ENCODE measurements at places on chromosomes 7 and 10.

GRCh38 chr10:75613685-75614504 lies 182.5 kb downstream of the LRMDA start:
- DNase-seq: no peak

DNA sequence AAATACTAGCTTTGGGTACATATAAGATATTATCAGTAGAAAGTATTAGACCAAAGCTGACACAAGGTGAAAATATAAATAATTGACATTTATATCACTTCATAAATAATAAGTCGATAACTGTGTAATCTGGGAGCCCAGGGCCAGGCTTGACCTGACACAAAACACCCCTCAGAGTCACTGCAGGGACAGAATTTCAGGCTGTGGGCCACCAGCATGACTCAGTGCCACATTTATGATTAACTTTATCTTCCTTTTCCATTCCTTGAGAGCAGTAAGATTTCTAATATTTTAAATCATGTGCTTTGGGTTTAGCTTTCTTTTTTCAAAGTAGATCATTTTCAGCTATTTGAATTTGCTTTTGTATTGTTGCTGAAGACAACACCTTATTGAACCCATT lies 102.9 kb upstream of the NFE2L3 start:
- DNase-seq: no peak

DNA sequence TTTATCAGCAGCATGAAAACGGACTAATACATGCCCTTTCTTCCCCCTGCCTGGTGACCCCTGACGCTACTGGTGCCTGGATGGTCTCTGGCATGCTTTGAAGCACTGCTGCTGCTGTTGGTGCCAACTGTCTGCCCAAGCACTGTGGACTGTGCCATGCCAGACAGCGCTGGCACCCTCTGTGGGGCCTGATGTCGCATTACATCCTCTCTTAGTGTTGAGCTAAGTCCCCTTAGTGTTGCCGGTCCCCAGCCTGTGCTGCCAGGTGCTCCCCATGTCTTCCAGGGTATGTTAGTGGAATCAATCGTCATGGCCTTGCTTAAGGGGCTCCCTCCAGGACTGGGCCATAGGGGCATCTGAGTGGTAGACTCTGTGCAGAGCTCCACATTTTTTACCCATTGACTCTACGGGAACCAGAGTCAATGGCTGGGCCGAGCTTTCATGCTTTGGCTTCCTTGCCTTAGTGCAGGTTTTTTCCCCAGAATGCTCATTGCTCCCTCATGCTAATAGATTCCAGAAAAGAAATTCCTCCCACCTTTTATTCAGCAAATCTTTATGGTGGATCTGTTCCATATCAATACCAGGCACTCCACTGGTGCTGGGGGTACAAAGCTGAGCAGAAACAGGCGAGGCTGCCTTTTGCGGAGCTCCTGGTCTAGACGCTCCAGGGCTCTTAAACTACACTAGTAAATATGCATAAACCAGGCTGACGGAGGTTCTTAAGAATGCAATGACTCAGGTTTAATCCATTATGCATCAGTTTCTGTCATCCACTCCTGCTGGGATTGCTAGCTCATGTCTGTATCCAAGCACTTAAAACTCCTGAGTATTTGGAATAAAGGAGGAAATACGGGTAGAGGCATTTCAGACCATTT lies 21.8 kb upstream of the MRC1 start:
- no peak for DNase-seq

- DNase-seq: no peak
Observed at GRCh38 chr10:52479567-52479966, 165.5 kb downstream of the DKK1 start.

- DNase-seq: no peak
Observed at GRCh38 chr7:50292763-50293162, 11.8 kb upstream of the IKZF1 start.

DNA sequence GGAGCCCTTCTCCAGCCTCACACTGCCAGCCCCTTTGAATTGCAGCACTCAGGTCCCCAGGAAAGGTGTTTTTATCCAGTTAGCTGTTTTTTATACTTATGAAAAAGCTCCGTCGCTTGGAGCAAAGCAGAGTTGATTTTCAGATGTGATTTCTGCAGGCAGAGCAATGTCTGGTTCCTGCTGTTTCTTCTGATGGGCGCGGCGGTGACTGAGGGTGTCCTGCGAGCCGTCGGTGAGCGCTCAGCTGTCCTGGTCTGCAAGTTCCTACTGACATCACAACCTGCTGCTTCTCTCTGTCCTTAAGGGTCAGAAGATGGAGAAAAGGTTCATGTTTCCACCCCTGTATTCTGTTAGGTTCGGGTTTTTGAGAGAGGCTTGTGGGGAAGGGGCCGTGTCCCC lies 109.6 kb upstream of the FAM20C start:
- no peak for DNase-seq

Measured in SIG-M5 (cell line).